ENCODE measurements at places on chromosomes 12 and 14.

- DNase-seq, result no peak
These were observed 713.2 kb downstream of the NOVA1 start for GRCh38 chr14:25884657-25885056.

- DNase-seq, result no peak
These were observed 251.5 kb downstream of the DAD1 start for GRCh38 chr14:22337521-22337920.

GRCh38 chr14:102096569-102097188 is 9.8 kb upstream of the HSP90AA1 start:
- DNase-seq, result peak; percentile 81

GRCh38 chr14:90853116-90853515 is 36.9 kb upstream of the TTC7B start:
- no peak for DNase-seq

GRCh38 chr12:13435235-13435933 is 238.9 kb downstream of the EMP1 start:
- peak; percentile 4 for DNase-seq

DNA sequence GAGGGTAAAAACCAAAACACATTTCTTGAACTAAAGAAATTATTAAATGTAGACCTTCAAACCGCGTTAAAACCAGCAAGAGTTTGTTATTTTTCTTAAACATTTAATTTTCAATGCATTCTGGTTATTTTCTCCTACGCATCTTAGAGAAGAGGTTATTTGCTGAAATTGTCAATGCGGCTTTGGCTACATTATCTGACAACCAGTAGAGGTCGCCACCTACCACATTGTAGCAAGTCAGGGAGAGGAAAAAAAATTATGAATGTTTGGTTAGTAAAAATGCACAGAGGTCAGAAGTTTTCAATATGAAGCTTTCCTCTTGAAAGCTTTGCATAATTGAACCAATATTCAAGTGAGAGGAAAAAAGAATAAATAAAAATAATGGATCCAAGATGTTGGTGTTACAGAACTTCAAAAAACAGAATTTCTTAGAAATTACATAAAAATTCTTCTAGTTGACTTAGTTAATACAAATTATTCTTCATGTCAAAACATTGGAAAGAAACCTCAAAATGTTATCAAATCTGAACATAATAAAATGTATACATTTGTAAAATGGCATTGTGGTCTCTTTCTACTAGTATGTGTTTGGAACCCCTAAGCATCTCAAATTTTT is 159.4 kb upstream of the TMTC2 start:
- peak; percentile 60 for DNase-seq

DNA sequence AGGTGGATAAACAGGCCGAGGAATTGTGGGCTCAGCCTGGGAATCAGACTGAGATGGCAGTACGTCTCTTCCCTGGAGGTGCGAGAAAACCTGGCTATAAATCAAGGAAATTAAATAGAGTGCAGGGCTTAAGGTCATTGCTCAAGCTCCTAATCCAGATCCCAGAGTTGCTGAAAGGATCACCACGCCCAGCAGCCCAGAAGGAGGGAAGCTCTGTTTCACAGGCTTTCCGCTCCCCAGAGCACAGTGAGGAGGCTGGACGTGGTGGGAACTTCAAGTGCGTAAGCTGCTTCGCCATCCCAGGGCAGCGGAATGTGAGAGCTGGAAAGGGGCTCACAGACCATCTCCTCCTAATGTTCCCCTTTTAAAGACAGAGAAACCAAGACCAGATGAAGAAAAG is 651.6 kb upstream of the TBX3 start:
- no peak for DNase-seq

DNA sequence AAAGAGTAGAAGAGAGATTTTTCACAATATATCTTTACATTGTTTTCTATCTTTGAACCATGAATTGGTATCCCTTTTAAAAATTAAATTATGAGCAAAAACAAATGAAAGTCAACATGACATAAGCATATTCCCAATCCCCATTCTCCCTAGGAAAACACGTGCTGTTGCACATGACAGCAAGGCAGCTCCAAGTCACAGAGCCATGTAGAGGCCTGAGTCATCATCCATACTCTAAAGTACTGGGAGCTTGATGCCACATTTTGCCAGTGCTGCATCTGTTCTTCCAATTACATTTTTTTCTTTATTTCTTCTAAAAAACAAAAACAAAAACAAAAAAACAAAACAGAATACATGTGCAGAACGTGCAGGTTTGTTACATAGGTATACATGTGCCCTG is 115.2 kb downstream of the ITPR2 start:
- DNase-seq, result no peak

DNA sequence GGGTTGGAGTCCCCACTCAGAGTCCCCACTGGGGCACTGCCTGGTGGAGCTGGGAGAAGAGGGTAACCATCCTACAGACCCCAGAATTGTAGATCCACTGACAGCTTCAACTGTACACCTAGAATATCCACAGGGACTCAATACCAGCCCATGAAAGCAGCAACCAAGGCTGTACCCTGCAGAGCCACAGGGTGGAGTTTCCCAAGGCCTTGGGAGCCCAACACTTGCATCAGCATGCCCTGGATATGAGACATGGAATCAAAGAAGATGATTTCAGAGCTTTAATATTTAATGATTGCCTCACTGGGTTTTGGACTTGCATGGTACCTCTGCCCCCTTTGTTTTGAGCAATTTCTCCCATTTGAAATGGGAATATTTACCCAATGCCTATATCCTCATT is 80.4 kb downstream of the RASSF9 start:
- no peak for DNase-seq

DNA sequence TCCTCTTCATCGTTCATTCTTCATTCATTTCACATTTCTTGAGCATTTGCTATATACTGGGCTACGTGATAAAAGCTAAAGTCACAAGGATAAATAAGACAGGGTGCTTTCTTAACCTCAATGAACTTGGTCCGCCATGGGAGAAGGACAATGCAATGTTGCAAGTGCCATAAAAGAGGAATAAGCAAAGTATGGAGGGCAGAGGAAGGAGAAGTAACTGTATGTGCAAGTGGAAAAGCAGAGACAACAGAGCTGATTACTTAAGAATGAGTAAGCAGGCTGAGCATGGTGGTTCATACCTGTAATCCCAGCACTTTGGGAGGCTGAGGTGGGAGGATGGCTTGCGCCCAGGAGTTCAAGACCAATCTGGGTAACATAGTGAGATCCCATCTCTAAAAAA is 14.4 kb downstream of the AREL1 start:
- no peak for DNase-seq

- DNase-seq, result no peak
These were observed 89.0 kb upstream of the PTPRR start for GRCh38 chr12:71009430-71010142.

GRCh38 chr14:33918256-33918655 is 32.6 kb downstream of the EGLN3 start:
- no peak for DNase-seq

DNA sequence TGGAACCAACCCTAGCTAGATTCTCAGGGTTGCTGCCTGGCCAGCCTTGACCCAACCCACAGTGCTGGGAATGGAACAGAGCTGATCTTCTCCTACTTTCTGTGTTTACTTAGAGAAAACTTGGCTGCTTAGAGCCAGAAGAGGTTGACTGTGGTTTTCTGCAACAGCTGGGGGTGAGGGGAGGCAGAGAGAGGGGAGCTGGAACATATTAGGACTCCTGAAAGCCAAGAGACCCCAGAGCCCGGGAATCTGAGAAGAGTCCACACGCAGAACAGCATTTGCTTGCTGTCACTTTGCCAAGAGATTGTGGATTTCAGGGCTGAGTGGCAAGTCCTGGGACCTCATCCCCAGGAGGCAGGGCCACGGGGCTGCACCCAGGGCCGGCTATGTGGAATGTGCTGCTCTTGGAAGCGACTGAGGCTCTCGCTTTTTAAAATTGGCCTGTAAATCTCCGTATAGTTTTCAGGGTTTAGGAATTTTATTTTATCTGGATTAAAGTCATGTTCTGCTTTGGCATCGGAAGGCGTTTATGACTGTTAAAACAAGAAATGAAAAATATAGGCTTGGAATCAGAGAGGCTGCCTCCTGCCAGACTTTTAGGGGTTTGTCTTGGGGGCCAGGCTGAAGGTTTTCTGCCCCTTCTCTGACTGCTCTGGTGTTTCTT is 22.3 kb upstream of the MED13L start:
- DNase-seq, result peak; percentile 69

DNA sequence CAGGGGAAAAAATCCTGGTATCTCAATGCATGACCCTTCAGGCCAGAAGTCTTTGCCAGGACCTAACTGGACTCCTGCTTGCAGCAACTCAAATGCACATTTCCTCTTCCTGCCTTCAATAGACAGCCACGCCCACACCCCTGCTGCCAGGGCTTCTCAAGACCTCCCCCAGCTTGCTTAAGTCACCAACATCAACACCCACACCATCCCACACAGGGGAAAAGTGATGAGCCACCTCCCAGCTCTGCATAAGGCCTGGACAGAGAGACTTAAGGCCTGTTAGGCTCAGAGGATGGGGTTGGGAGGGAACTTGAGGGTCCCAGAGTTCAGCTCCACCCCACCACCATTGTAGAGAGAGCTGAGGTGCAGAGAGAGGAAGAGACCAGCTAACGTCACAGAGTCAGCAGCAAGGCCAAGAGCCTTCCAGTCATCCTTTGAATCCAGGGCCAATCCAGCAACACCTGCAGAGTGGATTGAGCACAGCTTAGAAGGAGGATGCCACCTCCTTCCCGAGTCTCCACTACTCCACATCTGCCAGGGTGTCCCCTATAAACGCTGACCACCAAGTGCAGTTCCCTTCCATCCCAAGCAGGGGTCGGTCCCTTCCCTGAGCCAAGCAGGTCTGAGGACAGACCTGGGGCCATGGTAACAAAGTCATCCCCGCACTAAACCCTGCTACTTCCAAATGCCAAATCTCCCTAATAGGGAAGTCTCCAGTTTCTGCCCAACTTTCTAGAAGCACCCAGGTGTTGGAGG is 50.0 kb downstream of the KDM2B start:
- peak; percentile 85 for DNase-seq

DNA sequence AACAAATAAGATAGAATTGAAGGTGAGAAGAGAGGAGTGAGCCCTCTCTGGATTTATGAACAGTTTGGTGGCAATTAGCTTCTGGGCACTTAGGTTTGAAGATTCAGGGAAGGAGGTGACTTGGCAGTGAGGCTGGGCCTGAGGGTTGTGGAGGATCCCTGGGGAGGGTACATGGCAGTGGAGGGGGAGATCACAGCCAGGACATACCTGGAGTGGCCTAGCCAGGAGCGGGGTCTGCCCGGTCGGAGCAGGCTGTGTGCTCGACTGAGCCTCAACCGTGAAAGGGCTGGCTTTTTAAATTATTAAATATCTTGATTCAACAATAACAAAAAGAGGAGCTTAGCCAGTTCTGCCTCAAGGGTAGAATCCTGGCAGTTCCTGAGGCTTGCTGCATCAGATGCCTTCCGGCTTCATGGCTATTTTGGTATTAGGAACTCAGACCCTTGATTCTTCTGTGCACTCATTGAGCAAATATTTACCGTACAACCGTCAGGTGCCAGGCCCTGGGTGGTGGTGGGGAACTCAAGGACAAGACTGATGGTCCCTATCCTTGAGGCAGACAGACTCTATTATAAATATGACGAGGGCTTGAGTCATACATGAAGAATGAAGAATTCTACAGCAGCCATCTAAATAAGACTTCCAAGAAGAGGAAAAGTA is 73.4 kb downstream of the SPTB start:
- DNase-seq, result peak; percentile 96

DNA sequence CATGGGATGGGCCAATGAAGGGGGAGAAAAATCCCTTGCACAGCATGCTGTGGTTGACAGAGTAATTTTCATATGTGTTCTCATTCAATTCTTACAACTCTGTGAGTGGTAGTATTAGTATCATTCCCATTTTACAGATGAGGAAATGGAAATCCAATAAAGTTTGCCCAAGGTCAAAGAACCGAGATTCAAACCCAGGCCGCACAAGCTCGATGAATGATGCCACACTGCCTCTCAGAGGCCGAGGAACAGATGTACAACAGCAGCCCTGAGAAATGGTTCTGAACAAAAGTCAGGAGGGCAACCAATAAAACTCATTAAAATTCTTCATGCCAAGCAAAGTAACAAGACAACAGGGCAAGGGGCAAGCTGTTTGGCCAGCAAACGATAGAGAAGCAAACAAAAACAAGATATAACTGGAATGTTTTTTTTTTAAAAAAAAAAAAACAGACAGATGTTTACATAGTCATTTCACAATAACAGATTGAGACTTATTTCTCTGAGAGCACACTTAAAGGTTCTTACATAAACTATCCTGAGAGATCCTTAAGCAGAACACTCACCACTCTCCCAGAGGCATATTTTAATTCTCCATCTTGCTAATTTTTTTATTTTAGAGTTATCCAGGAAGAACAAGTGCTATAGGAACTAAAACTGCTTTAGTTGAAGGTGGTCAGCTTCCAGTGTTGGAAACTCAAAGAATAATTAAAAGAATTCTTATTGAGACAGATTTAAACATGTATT is 85.8 kb downstream of the EXOC5 start:
- peak; percentile 15 for DNase-seq

- no peak for DNase-seq
These were observed 5.3 kb downstream of the ANKS1B start for GRCh38 chr12:99979471-99979870.

DNA sequence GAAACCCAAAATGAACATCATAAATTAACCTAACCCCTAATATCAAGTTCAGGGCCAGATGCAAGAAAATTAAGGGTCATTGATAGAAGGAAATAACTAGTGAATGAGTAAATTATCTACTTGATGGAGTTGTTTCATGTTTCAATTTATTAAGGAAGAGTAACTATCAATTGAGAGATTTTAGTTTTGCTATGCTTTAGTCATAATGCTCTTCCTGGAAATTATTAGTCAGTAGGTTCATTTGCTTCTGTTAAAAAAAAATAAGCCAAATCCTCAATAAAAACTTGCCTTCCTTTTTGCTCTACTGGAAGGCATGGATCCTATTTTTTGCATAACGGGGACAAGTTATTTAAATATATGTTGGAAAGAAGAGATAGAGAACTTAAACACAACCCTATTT is 59.0 kb upstream of the HIF1A start:
- DNase-seq, result no peak

DNA sequence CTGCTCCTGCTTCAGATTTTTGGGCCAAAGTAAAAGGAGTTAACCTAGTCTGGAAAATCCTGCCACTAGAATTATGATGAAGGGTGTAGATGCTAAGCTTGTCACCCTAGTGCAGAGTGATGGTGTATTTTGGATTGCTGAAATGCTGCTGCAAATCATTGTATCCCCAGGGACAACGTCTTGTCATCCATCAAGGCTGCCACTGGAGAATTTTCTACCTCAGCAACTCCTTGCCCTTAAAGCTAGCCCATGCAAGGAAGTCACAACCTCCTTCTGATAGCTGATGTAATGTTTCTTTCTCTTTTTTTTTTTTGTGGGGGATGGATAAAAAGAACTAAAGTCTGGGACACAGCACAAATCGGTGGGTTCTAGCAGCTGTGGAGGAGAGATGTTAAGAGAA is 139.4 kb upstream of the FRMD6 start:
- no peak for DNase-seq

- peak; percentile 91 for DNase-seq
These were observed 2.3 kb downstream of the GSG1 start for GRCh38 chr12:13100882-13101769.

DNA sequence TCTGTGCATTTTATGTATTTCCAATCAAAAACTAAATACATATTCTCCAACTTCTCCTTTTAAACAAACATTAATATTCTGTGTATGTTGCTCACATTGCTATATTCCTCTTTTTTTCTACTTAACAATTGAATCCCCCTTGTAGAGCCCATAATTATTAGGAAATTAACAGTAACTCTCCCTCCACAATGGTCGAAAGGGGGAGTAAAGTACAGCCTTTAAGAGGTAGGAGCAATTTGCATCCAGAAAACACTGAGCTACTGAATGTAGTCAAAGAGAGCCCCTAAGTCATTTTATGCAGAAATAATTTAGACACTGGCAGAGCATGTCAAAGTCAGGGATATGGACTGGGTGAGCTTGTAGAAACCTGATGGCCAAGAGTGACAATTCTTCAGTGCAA is 57.2 kb upstream of the SCN8A start:
- DNase-seq, result peak; percentile 33
